Endothelial cell of umbilical vein (primary cell): ENCODE measurements at places on chromosomes 4 and X. TPM values are rescaled to one million over a fixed set of nuclear protein-coding genes. Genes with fewer than 3 reads are reported as not detected.

The IL2 gene
- total RNA-seq: not detected in 2 replicates

DNA sequence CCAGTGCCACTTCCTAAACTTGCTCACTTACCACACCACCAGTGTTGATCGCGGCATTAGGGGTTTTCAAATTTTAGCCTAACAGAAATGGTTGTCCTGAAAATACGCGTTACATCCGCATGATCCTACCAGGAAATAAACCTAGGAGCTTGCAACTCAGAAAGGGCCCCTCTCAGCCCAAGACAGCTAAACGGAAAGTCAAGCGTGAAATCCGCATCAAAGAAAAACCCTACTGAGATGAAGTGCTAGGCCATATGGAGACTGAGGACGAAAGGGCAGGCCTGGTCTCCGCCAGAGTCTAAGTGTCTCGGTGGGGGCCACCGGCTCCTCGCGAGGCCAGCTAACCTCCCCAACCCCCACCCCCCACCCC, 626 bp downstream of the YTHDC1 start:
- peak overlapping the region; percentile 82 for H3K4me3 ChIP-seq
- DNase-seq: peak; percentile 61
- H3K27ac ChIP-seq: peak overlapping the region; percentile 89
- H3K27me3 ChIP-seq: no peaks in the 10 kb centered on the region
- no peaks in the 10 kb centered on the region for H3K36me3 ChIP-seq

DNA sequence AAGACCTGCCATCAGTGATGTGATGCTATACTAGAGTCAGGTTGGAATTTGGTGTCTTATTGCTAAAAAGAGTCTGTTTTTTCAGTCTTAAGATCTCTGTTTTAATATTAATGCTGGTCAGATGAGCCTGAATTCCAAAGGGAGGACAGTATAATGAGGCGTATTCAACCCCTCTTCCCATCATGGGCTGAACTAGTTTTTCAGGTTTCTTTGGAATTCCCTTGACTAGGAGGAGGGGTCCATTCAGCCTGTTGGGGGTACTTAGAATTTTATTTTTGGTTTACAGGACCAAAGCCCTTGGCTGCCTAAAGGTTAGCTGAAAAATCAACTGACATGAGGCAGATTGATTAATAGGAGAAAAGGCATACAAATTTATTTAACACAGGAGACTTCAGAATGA, 24.1 kb upstream of the PI4K2B start:
- no peak overlapping the region for H3K27ac ChIP-seq
- H3K36me3 ChIP-seq: no peaks in the 10 kb centered on the region
- peaks cover 12% of the 10 kb centered on the region for H3K27me3 ChIP-seq
- no peaks in the 10 kb centered on the region for H3K4me1 ChIP-seq

DNA sequence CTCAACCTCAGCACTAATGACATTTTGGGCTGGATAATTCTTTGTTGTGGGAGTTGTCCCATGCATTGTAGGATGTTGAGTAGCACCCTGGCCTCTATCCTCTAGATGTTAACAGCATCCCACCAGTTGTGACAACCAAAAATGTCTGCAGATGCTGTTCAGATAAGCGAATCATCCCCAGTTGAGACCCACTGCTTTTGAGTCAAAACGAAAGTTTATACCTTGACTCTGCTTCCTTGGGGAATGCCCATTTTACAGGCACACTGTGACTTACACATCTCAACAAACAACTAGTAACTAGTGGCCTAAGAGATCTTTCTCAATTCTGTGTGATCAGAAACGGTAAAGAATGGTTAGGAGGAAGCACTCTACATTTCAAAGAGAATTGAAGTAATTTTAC, 37.0 kb downstream of the SEPSECS start:
- H3K27ac ChIP-seq: no peak overlapping the region
- no peaks in the 10 kb centered on the region for H3K27me3 ChIP-seq
- no peak overlapping the region for H3K4me3 ChIP-seq
